ENCODE measurements at places on chromosomes 4 and X.

DNA sequence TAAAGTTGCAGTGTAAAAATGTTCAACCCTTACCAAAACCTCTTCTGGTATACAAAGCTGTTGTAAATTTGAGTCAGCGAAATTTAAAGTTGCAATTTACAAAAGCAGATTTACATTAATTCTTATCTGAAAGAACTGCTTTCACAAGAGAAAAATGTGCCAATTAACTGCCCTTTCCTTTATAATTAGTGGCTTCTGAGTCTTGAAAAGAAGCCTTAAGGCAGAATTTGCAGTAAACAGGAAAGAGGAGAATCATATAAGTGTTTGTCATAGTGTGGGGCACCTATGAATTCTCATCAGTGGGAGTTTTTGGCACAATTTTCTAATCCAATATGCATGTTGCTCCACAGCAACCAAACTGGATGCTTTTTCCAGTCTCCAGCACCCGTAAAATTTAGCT, 125.3 kb upstream of the GABRG1 start:
- no peak for DNase-seq

DNA sequence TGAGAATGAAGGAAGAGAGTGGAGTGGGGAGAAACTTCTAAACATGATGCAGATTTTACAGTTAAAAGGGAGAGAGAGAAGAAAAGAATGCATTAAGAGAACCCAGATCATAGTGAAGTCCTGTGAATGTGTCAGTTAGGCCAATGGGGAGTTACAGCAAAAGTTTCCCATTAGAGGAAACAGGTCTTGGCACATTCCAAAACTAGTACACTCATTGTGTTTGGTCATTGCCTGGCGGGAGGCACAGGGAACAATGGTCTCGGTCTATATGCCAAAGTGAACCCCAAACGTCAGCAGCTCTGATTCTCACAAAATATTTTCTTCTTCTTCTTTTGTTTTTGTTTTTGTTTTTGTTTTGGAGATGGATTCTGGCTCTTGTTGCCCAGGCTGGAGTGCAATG, 284.5 kb upstream of the CTSO start:
- no peak for DNase-seq

DNA sequence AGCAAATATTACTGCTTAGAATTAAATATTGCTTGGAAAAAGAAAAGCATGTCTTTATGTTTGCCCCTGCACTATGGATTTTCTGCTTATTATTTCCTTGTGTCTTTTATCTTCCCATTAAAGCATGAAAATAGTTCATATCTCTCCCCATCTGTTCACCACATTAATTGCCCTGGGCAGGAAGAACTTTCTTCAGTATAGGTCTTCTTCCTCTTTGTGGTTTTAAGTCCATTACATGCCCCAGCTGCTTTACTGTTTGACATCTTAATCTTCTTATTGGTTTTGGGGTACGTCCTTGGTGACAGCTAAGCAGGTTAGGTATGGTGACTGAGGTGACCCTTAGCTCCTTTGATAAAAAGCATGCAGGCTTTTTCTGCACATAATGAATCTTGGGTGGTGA, 157.3 kb downstream of the AASDH start:
- DNase-seq = no peak

GRCh38 chrX:131918839-131919238, 104.3 kb upstream of the STK26 start:
- DNase-seq = no peak

DNA sequence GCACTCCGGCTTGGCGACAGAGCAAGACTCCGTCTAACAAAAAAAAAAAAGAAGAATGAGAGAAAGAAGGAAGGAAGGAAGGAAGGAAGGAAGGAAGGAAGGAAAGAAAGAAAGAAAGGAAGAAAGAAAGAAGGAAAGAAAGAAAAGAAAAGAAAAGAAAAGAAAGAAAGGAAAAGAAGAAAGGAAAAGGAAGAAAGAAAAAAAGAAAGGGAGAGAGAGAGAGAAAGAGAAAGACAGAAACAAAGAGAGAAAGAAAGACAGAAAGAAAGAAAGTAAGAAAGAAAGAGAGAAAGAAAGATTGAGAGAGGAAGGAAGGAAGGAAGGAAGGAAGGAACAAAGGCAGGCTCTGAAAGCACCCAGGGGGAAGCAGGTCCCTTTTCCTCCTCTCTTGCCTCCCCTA, 336.6 kb upstream of the GATB start:
- no peak for DNase-seq

- DNase-seq = no peak
Measured at GRCh38 chrX:40298069-40298468, 200.3 kb upstream of the BCOR start.

DNA sequence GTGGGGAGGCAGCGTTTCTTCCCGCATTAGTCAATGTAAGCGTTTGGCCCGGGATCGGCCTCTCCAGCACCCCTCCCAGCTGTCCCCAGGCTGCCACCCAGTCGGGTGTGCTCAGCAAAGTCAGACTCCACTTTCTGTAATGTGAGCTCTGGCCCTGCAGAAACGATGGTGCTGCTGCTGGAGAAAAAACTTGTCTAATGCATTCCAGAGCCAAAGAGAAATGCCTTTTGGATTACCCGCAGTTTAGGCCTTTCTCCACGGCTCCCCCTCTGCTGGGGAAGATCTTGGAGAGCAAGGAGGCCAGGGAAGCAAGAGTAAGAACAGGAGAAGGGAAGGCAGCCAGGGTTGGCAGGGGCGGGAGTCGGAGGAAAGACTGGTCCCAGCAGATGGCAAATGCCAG, 55.2 kb downstream of the ELF4 start:
- no peak for DNase-seq

DNA sequence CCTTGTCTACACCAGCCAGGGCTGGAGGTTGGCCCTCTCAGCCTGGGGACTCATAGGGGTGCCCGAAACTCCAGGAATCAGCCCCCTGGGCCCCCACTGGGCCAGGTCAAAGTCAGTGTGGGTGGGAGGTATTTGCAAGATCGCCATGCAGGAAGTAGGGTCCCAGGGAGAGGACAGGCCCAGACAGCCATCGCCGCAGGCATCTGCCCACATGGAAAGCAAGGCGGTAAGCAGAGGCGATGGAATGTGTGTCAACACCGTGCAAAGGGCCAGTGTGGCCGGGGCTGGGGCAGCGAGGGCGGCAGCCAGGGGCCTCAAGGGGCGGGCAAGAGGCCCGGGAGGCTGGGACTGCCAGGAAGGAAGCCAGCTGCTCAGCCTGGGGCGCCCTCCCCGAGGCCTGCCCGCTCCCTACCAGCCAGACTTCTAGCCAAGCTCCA, 19.3 kb upstream of the DUSP9 start:
- DNase-seq = no peak

DNA sequence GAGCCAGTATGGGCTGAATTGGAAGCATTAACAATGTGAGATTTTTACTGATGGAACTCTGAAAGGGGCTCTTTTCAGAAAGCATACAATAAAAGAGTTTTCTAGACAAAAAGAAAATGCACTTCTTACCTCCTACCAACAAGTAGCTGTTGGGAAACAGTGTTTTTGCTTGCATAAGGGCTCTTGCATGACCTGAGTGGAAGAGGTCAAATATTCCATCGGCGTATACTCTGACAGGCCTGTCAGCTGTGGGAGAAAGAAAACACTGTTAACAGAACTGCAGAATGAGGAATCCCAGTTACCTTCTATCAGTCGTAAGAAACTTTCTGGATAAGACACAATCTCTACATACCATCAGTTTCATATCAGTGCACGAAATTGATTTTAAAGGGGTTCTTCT, 39.5 kb downstream of the PCYT1B start:
- DNase-seq = no peak

- no peak for DNase-seq
Measured at GRCh38 chrX:65990702-65991101, 49.2 kb downstream of the VSIG4 start.

- DNase-seq = no peak
Measured at GRCh38 chr4:39846120-39846519, 131.6 kb downstream of the PDS5A start.

DNA sequence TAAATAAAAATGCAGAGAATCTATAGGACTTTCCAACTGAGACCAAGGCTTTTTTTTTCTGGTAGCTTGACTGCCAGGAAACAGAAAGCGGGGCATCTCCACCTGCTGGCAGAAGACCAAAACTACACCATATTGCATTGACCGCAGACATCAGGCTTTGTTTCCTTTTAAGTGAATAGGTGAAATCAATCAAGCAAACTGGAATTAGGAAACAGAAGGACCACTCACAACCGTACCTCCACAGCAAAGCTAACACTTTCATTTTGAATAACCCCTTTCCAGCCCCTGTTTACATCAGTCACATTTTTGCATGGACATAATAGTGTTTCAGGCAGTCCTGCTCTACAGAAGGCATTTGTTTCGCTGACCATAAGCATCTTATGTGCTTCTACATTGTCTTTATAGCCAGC, 218.2 kb downstream of the IDS start:
- peak; percentile 8 for DNase-seq

DNA sequence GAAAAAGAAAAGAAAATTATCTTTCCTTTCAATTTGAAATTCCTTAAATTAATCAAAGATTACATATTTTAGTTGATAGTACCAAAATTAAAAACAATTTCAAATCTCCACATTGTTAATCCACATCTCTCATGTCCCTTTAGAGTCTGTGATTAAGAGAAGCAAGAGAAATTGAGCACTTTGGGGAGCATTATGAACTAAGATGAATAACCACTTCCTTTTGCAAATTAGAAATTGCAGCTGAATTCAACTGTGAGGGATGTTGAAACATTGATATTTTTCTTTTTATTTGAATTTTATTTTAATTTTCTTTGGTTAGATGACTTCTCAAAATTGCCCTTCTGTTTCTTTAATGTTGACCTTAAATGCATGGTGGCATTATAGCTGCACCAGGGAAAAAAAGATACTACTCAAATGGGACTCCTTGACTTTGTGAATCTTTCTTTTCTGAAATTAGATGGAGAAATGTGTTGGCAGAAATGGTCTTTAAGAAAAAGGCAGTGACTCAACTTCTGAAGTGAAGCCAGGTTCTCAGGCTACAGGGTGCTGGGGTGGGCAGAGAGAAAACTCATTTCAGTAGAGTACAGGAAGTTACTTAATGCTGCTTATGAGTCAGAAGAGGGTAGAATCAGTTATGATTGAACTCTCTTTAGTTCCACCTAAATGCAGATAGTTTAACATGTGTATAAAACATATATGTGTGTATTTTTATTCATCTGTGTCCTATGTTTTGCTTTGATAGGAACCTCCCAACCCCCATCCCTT, 92.0 kb upstream of the TNIP3 start:
- peak; percentile 45 for DNase-seq

GRCh38 chrX:46953597-46953996, 41.4 kb downstream of the JADE3 start:
- DNase-seq = no peak

DNA sequence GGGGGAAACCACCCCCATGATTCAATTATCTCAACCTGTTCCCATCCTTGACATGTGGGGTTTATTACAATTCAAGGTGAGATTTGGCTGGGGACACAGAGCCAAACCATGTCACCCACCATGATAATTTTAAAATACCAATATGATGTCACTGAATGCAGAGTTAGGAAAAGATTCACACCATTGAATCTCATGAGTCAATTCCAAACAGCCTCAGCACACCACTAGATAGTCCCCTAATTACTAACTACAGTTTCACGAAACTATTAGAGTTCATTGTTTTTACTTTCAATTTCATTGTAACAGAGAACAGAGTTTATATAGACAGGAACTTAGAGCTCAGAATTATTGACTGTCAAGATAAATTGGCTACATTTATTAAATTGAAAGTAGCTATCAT, 410.2 kb downstream of the FAM47A start:
- DNase-seq = no peak

GRCh38 chr4:145552181-145552822, 66.9 kb upstream of the MMAA start:
- no peak for DNase-seq

- no peak for DNase-seq
Measured at GRCh38 chrX:2320580-2321327, 180.0 kb downstream of the DHRSX start.

- no peak for DNase-seq
Measured at GRCh38 chrX:154372612-154373022, 1.8 kb downstream of the FLNA start.

- no peak for DNase-seq
Measured at GRCh38 chr4:2843941-2844584, 419 bp downstream of the ADD1 start.

- DNase-seq = no peak
Measured at GRCh38 chr4:8372506-8372905, 68.0 kb downstream of the ACOX3 start.

GRCh38 chr4:5709207-5709575, 832 bp upstream of the EVC2 start:
- no peak for DNase-seq

GRCh38 chr4:7244751-7245320, 52.5 kb downstream of the SORCS2 start:
- DNase-seq = no peak

GRCh38 chr4:148124512-148124911, 317.7 kb downstream of the NR3C2 start:
- no peak for DNase-seq

DNA sequence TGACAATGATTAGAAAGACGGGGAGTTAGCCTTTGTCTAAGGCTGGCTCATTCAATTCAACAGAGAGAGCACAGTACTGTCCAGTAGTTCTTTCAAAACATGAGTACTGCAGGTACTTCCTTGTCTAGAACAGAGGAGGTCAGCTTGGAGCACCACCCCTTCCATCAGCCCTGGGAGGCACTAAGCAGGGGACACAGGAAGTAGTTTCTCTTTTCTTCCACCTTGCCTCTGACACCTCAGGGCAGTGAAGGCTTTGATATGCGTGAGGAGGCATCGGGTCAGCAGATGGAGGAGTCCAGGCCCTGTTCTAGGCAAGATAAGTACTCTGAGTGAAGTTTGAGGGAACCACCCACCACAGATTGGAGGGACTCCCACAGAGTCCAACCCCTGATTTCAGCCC, 33.1 kb downstream of the MAGEB10 start:
- no peak for DNase-seq

All from stimulated activated CD8-positive, alpha-beta memory T cell treated with anti-CD3 and anti-CD28 coated beads, Interleukin-15, amount 100 ng/mL, for 48 hours (primary cell).